ENCODE measurements at places on chromosomes 1 and 21.

- DNase-seq = no peak
Observed at GRCh38 chr1:34885405-34886247, 26.1 kb upstream of the SMIM12 start.

GRCh38 chr1:39987869-39988268, 32.9 kb downstream of the MFSD2A start:
- DNase-seq = no peak

- DNase-seq = no peak
Observed at GRCh38 chr1:160308451-160309184, 23.7 kb upstream of the PEX19 start.

DNA sequence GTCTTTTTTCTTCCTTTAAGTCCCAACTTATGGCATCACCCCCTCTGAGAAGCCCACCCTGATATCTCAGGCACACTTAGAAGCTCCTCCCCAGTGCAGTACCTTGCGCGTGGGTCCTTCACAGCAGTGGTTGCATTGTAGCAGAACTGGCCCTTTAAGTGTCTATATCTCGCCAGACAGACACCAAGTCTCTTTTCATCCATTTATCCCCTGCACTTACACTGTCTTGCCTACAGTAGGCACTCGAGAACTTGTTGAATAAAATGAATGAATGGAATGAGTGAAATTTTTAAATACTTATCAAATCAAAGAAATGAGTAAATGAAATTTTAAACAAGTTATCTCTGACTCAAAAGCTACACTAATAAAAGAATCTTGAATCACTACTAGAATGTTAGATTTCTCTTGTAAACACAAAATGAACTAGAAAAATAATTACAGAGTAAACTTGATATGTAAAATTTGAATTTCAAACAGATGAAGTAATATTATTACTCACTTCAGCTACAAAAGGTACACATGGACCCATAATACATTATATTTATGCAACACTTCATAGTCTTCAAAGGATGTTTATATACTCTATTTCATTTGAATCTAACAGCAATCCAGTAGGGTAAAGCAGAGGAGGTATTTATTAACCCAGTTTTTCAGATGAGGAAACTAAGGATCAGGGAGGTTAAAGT, 54.7 kb upstream of the MAN1A2 start:
- no peak for DNase-seq

- no peak for DNase-seq
Observed at GRCh38 chr21:41054018-41054578, 113.9 kb upstream of the BACE2 start.

GRCh38 chr1:25468033-25468432, 37.3 kb downstream of the MACO1 start:
- DNase-seq = no peak

DNA sequence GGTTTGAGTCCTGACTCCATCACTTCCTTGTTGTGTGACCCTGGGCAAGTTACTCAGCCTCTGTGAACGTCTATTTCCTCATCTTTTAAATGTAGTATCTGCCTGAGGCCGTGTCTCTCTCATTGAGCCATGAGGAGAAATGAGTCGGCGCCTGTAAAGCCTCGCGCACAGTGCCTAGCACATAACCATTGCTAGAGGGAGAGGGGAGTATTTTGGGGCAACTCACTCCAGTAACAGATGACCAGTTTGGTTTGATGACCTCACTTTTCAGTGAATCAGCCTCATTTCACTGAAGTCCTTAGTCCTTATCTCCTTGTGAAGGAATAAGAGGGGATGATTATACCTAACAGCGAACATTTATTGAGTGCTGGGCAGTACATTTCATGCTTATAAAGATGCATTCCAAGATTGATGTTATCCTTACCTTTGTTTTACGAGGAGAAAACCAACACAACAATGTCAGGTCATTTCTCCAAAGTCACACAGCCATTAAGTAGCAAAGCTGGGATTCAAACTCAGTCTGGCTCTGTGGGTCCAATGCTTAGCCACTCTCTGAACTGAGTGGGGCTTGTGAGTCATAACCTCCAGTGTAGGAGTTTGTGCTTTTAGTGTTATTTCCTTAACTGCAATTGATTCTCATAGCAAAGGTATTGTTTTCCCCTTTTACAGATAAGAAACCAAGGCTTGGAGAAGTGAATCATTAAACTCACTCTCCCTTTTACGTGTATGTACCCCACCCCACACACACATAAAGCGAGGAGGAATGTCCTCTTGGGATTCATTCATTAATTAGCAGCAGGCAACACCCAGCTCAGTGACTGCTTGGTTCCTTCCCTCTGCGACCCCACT, 25.9 kb downstream of the KCNC4 start:
- no peak for DNase-seq

- DNase-seq = no peak
Observed at GRCh38 chr1:46757956-46758528, 39.1 kb upstream of the EFCAB14 start.

DNA sequence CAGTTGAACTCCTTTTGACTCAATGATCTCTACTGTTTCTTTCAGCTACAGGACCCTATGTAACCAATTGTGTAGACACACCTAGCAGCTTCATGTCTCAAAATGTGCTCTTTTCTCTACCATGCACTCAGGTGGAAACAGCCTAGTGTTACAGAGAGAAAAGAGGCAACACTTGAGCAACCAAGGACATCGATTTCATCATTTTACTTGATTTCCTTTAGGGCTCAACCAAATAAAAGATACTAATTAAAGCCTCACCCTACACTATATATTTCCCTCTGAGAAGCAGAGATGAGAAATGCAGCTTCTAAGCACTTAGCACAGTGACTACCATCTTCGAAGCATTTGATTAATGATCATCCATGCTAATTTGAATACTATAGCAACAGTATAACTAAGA, 55.1 kb downstream of the PTGER3 start:
- DNase-seq = no peak

DNA sequence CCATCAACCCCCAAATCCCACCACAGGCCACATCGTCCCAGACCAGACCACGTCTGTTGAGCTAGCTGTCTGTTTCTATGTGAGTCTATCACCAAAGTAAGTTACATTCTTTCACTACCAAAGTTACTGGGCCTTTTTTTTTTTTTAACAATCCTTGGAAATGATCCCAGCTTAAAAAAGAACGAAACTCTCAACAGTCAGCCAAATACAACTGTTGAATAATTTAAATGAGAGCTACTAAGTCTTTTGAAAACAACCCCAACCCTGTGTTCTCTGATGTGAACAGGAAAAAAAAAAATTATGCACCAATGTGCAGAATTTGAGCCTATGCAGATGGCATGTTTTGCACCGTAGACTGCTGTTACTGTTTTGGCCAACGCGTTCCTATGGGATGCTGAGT, 134.0 kb upstream of the ETS2 start:
- no peak for DNase-seq

DNA sequence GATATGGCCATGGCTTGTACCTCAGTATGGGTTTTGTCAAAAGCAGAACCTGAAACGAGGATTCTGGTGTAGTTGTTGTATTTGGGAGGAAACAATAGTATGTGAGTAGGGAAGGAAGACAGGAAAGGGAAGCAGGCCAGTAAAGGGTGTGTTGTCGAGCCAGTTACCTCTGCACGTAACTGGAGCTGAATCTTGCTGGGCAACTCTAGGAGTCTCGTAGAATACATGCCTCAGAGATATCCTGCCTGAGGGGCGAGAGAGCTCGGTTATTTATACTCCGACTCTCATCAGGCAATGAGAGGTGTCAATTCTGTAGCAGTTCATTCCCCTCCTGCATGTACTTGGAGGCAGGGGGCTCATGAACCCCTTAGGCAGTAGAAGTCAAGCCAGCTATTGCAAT, 45.9 kb upstream of the KIF26B start:
- no peak for DNase-seq

DNA sequence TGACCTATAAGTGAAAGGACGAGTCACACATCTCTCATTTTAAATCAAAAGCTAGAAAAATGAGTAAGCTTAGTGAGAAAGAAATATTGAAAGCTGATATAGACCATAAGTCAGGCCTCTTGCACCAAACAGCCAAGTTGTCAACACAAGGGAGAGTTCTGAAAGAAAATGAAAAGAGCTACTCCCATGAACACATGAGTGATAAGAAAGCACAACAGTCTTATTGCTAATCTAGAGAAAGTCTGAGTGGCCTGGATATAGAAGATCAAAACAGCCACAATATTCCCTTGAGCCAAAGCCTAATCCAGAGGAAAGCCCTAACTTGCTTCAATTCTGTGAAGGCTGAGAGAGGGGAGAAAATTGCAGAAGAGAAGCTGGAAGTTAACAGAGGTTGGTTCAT, 175.0 kb downstream of the SMYD3 start:
- DNase-seq = no peak

DNA sequence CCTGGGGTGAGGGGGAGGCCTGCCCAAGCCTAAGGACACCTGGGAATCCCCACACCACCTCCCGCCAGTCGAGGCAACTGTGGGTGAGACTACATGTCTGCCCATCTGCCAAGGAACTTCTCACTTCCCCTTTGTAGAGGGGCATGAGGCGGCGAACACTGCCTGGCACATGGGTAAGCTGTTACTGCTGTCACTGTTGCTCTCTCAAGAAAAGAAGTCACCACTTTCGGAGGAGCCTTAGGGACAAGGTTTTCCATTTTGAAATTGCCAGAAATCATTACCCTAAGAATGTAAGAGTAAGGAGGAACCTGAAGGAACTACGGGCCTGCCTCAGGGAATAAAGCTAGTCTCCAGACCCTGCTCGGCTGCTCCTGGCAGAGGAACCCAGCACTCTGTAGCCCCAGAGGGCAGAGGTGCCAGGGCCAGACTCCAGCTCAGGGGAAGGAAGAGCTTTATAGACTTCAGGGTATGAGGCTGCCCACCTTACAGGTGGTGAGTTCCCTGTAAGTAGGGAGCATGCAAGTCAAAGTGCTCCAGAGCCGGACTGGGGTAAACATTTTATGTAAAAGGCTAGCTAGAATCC, 23.3 kb downstream of the SLC2A1 start:
- no peak for DNase-seq

DNA sequence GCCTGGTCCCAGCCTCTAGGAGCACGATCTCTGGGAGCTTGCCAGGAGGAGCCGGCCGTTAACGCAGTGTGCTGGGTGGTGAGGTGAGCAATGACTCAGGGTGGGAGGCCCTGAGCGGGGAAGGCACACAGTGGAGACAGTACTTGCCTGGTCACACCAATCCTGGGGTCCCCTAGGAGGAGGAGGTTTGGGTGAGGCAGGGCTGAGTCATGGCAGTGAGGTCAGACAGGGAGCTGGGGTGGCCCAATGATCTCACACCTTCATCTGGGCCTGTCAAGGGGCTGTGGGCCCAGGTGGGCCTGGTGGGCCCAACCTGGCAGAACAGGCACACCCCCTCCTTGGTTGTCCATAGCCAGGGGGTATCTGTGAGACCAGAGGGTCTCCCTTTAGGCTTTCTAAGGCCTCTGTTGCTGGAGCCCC, 8.6 kb upstream of the EDN2 start:
- no peak for DNase-seq

DNA sequence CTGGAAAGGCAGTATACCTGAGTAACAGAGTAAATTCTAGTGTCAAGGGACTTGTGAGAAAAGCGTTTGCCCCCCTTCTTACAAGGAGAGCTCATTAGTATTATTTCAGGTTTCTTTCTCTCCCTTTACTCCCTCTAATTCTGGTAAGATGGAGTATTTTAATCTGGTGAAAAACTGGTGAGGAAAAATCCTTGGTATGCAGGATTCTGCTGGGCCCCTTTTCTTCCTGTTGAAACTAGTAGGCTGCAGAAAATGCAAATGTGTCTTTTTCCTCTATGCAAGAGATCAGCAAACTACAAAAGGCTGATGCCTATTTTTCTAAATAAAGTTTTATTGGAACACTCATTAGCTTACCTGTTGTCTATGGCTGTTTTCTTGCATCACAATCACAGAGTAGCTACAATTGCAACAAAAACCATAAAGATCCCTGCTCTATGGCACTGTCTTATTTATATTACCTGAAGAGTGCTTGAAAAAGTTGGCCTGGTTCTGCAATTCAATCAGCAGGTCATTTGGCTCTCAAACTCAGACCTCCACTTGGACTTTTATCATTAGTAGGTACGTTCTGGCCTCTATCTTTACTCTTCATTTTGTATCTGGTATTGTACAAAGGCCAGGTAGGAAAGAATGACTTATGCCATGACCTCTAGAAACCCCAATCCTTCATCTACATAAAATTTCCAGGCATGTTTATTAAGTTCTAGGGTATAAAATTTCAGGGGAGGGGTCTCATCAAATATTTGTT, 109.6 kb downstream of the AKT3 start:
- DNase-seq = no peak

GRCh38 chr1:206637605-206638004, 2.3 kb downstream of the DYRK3 start:
- DNase-seq = no peak

- no peak for DNase-seq
Observed at GRCh38 chr1:203177470-203178039, 1.9 kb upstream of the MYBPH start.

- DNase-seq = no peak
Observed at GRCh38 chr1:53125122-53125521, 17.3 kb downstream of the SLC1A7 start.

GRCh38 chr1:5099558-5099957, 445.1 kb downstream of the AJAP1 start:
- DNase-seq = no peak

Measured in CMK (cell line).